ENCODE measurements at places on chromosomes 2 and 18.

DNA sequence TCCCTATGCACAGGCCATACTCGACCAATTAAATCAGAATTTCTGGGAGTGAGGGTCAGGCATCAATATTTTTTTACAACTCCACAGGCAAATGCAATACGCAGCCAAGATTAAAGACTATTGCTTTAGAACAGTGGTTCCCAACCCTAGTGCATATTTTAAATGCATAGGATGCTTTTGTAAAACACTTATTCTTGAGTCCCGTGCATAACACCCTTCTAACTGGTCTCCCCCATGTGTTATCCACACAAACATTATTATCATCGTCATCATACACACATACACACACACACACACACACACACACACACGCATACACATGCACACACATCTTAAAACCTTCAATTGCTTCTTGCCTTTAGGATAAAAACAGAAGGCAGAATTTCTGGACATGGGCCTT lies 145.0 kb upstream of the PELI1 start:
- no peak for DNase-seq

GRCh38 chr2:11659115-11659475 lies 10.9 kb downstream of the NTSR2 start:
- DNase-seq: no peak

DNA sequence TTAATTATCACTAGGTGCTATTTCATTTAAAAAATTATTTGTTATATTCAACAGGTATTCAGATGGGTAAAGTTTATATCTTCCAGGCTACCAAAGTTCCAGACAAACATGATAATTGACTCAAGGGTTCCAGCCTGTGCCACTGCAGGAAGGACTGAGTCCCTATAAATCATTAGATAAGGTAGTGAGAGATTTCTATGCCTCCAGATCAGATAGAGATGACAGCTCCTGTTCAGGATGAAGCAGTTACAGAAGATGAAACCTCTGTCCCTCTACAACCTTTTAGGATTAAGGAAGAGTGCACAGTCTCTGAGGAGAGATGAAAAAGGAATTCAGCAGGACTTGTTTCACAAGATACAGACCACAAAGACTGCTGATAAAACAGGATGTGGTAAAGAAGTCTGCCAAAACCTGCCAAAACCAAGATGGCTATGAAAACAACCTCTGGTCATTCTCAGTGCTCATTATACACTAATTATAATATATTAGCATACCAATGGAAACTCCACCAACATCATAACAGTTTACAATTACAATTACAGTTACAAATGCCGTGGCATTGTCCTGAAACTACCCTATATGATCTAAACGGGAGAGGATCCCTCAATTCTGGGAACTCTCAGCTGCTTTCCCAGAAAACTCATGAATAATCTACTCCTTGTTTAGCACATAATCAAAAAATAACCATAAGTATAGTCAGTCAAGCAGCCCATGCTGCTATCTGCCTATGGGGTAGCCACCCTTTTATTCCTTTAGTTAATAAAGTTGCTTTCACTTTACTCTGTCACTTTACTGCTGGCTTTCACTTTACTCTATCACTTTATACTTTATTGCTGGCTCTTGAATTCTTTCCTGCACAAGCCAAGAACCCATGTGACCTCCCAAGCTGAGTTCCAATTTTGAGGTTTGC lies 288.5 kb downstream of the PDE11A start:
- no peak for DNase-seq

DNA sequence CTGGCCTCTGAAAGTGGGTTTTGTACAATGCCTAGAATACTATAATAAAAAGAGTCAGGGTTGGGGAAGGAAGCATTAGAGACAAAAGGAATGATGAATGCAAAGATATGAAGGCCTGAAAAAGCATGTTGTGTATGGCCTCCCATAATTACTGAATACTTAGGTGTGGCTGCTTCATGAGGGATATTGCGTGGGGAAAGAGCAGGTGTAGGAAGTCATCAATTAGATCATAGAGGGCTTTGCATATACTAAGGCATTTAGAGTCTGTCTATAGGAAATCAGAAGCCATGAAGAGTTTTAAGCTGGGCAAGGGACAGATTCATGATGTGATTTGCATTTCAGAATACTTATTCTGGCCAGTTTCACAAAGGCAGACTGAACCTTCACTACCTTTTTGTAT lies 48.2 kb downstream of the NCOA1 start:
- DNase-seq: no peak

DNA sequence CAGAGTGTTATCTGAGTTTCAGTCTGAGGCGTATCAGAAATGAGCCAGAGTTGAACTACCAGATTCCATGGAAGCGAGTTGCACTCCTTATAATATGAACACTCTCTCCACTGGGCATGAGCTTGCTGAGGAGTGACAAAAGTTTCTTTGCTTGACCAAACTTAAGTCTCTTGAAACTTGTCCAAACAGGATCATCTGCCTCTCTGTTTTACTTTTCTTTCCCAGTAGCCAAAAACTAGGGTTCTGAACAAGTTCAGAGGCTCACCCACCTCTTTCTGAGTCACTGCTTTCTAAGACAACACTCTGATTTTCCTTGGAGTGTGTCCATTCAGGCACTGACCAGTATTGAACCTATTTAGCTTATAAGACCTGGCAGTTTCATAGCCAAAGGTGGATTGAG lies 233.2 kb upstream of the TCF4 start:
- no peak for DNase-seq

- no peak for DNase-seq
These were observed 75.5 kb downstream of the NPAS2 start for GRCh38 chr2:100895402-100895801.

- no peak for DNase-seq
These were observed 57.9 kb downstream of the SNORC start for GRCh38 chr2:232927793-232928550.

- DNase-seq: no peak
These were observed 2.8 kb upstream of the RAX start for GRCh38 chr18:59276047-59276446.

Data from activated T-helper 9 cell treated with anti-CD3 and anti-CD28 coated beads, Interleukin-2, amount 50 U/mL, for 16 hours (primary cell).